Esophagus squamous epithelium (tissue), 5 donors: ENCODE measurements at places on chromosomes 6 and 20.

GRCh38 chr6:136826216-136826615 lies 3.8 kb downstream of the PEX7 start:
- DNase-seq = no peak

DNA sequence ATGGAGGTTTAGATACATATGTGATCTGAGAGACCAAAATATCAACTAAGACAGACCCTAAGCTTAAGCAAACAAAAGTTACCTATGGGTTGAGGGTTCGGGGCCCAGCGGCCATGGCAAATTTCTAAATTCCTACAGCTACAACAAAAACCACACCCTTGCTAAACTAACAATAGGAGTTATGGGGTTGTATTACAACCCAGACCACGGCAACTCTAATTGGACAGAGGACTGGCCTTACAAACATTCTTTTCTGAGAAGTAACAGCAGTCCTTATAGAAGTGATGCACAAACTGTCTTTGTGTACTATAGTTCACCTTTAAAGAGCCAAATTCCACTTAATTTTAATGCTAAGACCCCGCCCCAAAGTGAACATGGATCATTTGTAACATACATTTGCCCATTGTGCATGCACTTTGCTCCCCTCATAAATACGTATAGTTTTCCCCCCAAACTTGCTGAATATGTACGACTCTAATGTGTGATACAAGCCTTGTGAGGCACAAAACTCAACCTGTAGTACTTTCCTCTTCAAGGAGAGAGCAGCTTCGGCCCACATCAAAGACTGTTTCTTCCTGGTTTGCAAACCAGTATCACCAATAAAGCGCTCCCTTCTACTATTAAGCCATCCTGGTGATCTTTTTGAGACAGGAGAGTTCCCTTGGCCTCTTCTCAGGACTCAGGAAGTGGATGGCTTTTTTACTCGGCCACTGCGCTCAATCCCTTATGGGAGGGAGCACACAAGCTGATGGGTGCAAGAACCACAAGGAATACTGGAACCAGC lies 25.6 kb upstream of the MBOAT1 start:
- DNase-seq = no peak

DNA sequence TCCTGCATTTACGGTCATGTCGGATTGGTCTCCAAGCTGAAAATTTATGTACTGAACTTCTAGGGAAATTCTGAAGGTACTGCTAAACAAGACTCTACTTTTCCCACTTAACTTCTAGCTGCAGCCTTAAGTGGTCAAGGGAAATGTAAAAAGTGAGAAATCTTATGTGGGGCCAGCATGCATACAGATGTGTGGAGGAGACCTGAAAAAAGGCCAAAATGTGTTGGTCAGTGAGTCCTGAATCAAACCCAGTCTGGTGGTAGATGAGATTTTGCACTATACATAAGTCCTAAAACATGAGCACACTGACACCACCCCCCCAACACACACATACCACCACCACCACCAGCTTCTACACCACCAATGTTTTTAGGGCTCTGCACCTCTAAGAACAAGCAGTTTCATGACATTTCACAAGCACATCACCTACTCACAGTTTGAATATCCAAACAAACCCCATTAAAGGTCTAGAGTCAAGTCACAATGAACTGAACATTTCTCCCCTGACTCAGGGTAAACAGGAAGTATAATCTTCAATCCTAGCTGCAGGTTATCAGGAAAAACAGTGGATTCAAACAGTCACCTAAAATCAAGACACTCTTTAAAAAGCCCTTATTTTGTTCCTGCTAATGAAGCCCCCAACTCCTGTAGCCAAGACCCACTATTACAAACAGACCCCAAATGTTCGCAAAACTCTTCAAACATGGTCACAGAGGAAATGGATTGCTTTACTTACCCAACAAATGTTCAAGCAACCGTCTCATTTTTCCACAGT lies 1.6 kb downstream of the ZMYND8 start:
- no peak for DNase-seq

DNA sequence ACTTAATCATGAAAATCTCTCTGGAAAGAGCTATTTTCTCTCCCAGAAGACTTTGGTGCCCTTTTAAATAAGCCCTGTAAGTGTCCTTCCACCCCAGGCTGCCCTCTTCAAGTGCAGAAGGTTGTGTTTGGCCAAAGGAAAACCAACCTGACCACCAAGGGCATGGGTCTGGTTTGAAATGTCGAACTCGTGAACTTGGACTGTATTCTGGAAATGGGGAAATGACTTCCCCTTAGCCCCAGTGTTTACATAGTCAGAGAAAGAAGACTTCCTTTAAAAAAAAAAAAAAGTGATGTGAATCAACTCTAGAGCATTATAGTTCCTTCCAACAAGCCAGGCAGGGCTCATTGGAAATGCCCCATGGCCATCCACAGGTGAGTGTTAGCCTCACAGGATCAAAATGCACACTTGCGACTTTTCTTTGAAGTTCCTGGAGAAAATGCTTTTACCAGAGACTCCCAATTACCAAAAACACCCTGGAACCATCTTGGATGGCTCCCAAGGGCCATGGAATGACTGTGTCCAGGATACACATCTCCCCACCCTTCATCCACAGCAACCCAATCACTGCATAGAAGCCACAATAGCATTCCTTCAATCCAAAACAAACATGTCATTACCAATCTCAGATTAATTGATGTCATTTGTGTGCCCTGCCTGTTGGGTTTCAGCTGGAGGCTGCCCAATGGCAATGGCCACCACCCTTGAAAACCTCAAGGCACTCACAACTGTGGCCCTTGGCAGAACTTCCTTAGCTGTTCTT lies 133.8 kb downstream of the CLIC5 start:
- DNase-seq = no peak

DNA sequence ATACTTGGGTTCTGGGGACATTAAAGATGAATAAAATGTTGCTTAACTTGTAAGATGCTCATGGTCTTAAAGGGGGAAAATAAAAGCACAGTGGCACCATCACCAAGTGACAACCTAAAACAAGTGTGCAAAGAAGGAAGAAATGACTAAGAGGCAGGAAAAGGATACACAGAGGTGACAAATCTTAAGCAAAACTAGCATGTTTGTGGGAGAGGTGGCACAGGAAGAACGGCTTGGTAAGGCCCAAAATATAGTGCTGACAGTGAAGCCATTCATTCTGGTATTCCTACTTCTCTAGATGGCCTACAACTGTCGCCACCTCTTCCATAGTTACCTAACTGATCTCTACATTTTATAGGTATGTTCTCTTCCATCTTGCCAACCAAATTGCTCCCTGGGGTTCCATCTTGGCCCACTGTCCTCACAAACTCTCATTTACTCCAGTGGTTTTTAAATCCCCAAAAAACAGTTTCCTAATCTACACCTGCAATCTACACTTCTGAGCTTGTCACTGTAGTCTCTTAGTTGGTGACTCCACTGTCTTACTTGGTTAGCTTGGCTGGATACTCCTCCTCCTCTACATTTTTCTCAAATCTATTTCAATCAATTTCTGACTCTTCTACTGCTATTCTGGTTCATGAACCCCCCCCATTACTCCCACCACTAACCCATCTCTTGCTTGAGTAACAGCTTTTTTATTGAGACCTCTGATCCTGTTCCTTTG lies 33.5 kb downstream of the FAM8A1 start:
- DNase-seq = no peak

DNA sequence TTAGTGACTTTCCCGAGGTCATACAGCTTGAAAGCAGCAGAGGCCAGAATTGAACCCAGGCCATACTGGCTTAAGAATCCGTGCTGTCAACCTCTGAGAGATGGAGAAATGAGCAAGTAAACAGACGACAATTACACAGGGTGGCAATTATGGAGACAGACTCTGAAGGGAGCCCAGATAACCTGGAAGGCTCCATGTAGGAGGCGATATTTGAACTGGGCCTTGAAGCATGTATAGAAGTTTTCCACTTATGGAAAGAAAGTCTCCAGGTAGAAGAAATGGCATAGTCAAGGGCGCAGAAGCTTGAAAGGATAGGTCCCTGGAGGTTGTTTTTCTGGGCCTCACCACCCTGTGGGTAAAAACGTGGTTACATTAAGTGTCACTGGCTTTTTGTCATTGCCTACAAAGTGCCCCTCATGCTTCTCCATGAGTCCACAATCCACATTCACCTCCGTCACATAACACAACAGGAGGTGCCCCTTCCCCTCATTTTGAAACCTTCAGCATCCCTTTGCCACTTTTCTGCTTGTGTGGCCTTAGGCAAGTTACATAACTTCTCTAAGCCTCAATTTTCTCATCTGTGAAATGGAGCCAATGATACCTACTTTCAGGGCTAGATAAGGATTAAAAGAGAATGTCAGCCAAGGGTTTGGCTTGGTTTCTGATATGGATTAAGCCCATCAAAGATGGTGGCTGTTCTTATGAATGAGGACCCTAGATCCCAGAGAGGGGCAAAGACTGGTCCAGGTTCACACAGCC lies 5.9 kb upstream of the BPI start:
- no peak for DNase-seq

DNA sequence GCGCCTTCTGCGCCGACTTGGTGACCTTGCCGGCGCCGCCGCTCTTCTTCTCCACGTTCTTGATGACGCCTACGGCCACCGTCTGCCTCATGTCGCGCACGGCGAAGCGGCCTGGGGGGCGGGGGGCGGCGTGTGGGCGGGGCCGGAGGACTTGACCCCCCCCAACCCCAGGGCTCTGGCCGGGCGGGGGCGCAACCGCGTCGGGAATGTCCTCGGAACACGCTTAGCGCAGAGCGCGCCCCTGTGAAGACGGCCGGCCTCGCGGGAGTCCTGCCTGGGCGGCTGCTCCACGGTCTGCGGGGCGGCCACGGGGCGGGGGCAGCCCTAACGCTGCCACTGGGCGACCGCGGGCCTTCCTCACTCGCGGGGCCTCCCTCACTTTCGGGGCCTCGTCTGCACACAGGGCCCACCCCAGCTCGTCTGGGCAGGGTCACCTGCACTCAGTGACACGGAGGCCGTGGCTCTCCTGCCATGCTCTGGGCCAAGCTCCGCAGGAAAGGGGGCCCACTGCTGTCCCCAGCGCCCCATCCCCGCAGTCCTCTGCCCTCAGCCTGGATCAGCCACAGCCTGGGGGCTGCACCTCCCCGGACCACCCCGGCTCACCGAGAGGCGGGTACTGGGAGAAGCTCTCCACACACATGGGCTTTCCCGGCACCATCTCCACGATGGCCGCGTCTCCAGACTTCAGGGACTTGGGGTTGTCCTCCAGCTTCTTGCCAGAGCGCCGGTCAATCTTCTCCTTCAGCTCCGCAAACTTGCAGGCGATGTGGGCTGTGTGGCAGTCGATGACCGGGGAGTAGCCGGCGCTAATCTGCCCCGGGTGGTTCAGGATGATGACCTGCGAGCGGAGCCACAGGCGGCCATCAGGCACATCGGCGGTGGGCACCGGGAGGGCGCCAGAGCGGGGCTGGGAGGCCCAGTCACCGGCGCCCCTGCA lies 10.3 kb downstream of the EEF1A2 start:
- no peak for DNase-seq

DNA sequence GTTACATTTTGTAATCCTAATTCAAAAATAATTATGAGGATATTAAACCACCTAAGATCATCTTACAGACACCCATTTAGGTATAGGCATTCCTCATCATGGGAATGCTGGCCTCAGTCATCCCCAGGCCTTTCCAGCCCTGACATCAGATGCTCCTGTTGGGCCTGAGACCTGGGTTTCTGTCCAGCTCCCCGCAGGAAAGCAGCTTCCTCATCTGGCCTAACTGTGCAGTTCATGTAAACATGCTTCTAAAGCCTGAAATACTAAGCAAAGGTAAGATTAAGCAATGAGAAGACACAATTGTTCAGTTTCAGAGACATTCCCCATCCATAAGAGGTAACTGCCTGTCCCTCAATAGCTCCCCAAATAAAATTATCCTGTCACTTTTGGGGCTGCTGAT lies 19.0 kb downstream of the ETV7 start:
- DNase-seq = no peak

DNA sequence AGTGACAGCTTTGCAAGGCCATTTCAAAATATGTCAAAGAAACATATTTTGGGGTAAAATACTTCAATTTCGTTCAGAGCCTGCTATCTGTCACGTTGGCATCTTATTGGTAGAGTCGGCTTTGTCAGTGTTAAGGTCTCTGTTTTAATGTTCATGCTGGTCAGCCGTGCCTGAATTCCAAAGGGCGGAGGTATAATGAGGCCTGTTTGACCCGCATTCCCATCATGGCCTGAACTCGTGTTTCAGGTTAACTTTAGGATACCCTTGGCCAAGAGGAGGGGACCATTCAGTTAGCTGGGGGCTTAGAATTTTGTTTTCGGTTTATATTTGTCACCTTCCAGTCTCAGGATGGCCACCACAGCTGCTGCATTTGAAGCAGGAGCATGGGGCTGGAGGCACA lies 236.4 kb downstream of the NFATC2 start:
- DNase-seq = no peak

- DNase-seq = no peak
Observed at GRCh38 chr6:163860287-163861081, 446.0 kb downstream of the QKI start.

GRCh38 chr6:100455230-100456124 lies 9.2 kb downstream of the SIM1 start:
- no peak for DNase-seq
